T1000 (cell line): ENCODE measurements at places on chromosomes 12 and 14.

DNA sequence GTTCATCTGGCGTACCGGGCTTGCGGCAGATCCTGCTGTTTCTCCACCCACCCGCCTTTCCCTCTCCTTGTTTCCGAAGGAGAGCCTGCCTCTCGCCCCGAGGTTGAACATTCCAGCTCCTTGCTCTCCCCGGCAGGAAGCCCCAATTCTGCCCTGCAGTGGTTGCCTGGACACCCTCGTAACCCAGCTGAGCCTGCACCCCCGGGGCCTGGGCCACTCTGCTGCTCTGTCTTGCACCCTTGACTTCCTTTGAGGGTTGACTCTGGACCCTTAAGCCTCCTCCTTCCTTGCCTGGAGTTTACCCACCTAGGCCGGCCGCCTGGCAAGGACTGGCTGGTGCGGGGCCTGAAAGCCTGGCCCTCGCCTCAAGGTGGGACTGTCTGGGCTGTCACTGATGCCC lies 25.8 kb upstream of the NCOR2 start:
- DNase-seq: no peak

- DNase-seq: no peak
Observed at GRCh38 chr14:93183596-93184317, 940 bp downstream of the MOAP1 start.

GRCh38 chr12:109729371-109729781 lies 15.8 kb downstream of the FAM222A start:
- DNase-seq: no peak

DNA sequence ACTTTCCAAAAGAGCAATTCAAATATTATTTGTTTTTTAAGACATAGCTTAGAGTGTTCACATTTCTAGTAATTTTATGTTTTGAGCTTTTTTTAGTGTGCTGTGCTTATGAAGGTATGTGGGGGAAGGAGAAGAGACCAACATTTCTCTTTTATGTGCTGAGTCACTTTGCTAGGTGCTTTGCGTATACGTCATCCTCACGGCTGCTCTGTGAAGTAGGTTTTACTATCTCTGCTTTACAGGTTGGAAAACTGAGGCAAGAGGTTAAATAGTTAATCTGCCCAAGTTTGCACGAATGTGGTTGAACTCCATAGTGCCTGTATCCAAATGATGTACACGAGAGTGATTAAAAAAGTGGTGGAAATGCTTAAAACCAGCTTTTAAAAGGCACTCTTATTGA lies 75.9 kb downstream of the AEBP2 start:
- DNase-seq: no peak

- DNase-seq: no peak
Observed at GRCh38 chr14:22419620-22420019, 169.4 kb downstream of the DAD1 start.

- DNase-seq: no peak
Observed at GRCh38 chr14:55122440-55122986, 6.5 kb upstream of the LGALS3 start.

GRCh38 chr12:13204428-13204827 lies 7.9 kb downstream of the EMP1 start:
- DNase-seq: no peak

DNA sequence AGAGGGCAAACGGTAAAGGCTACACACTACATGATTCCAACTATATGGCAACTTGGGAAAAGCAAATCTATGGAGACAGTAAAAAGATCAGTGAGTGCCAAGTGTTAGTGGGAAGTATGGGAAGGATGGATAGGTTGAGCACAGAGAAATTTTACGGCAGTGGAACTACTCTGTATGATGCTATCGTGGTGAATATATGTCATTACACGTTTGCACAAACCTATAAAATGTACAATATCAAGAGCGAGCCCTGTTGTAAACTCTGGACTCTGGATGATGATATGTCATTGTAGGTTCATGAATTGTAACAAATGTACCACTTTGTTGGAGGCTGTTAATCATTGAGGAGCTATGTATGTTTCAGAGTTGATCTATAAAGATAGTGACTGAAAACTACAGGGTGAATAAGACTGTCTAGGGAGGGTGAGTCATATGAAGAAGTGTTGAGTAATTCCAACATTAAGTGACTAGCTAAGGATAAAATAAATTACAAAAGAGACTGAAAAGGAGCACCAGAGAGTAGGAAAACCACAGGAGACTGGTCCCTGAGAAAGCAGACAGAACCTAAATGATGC lies 349.2 kb upstream of the LMO3 start:
- peak; percentile 6 for DNase-seq

GRCh38 chr14:65373016-65373670 lies 39.4 kb upstream of the FUT8 start:
- DNase-seq: no peak
